Smooth muscle cell of the coronary artery (primary cell): ENCODE measurements at places on chromosomes 3 and 15. TPM values are rescaled to one million over a fixed set of nuclear protein-coding genes. Genes with fewer than 3 reads are reported as not detected.

Gene CCR3
- total RNA-seq = 0.94 TPM in 1 of 2 replicates, not detected in the other

Gene TUBGCP5
- total RNA-seq = 12.2 and 17.9 TPM in 2 replicates

Gene LYZL4
- total RNA-seq = 0.23 TPM in 1 of 2 replicates, not detected in the other

Gene SGO1
- total RNA-seq = 1.7 TPM in 1 of 2 replicates, not detected in the other

Gene SMAD6
- 71.1 and 92.1 TPM in 2 replicates for total RNA-seq

Gene ITPKA
- 0.60 and 1.3 TPM in 2 replicates for total RNA-seq

Gene ZNF639
- 14.9 and 34.0 TPM in 2 replicates for total RNA-seq

Gene VWA5B2
- 1.3 TPM in 1 of 2 replicates, not detected in the other for total RNA-seq

Gene USP3
- 22.5 and 22.7 TPM in 2 replicates for total RNA-seq
